Effector memory CD4-positive, alpha-beta T cell (primary cell): ENCODE measurements at places on chromosomes 16 and 17.

DNA sequence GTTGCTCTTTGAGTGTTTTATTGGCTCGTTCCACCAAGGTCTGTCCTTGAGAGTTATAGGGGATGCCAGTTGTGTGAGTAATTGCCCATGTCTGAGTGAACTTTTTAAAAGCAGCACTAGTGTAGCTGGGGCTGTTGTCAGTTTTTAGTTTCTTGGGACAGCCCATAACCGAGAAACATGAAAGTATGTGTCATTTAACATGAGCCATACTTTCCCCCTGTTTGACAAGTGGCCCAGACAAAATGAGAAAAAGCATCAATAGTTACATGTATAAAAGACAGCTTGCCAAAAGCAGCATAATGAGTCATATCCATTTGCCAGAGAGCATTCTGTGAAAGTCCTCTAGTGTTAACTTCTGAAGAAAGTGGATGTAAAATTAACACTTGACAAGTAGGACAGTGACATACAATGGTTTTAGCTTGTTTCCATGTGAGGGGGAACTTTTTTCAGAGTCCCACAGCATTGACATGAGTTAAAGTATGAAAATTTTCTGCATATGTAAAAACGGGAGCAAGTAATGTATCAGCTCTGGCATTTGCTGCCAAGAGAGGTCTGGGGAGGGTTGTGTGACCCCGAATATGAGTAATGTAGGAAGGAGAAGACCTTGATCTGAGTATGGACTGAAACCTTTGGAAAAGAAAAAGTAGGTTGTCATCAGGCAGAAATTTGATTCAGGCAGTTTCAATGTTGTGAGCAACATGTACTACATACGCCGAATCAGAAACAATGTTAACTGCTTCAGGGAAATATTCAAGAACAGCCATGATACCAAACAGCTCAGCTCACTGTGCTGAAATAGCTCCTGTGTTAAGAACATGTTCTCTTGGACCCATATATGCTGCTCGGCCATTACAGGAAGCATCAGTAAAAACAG lies 56.8 kb upstream of the ARL4D start:
- no peak overlapping the region for H3K4me3 ChIP-seq
- no peaks in the 10 kb centered on the region for H3K27me3 ChIP-seq
- no peaks in the 10 kb centered on the region for H3K4me1 ChIP-seq
- no peaks in the 10 kb centered on the region for H3K36me3 ChIP-seq
- H3K27ac ChIP-seq = no peak overlapping the region

DNA sequence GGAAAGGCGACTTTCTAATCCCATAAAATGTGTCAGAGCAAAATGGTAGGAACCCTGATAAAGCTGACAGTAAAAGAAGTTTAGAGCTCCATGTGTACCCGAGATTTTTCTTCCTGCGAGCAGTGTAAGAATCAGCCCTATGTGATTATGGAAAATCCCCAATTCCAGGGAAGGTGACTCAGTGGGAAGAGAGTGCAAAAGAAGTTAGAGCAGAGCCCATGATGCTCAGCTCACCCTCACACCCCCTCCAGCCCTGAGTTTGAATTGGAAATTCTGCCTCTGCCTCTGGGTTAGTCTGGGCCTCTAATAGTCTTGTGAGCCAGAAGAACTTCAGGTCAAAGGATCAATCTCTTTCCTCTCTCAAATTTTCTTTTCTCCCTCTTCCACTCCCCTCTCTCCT lies 12.5 kb downstream of the C17orf78 start:
- H3K27me3 ChIP-seq = no peaks in the 10 kb centered on the region
- no peak overlapping the region for H3K27ac ChIP-seq
- no peaks in the 10 kb centered on the region for H3K4me1 ChIP-seq

GRCh38 chr16:58019866-58020538 lies 5.6 kb upstream of the MMP15 start:
- no peak for DNase-seq
- no peak overlapping the region for H3K27ac ChIP-seq
- no peaks in the 10 kb centered on the region for H3K4me1 ChIP-seq

DNA sequence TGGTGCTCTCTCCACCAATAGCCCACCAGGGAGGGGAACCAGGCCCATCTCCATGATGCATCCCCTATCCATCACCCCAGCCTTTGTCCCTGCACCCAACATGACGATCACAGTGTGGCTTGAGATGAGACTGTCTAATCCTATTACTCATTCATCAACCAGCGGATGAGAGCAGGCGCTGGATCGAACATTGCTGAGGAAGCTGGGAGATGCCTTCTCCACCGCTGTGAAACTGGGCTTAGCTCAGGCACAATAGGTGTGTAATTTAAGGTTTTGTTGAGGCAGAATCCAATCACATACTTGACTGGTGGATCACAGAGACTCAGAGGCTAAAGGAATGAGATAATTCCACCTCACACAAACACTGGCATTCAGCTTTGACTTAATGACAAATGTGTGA lies 64.6 kb upstream of the IRX3 start:
- no peaks in the 10 kb centered on the region for H3K27me3 ChIP-seq
- H3K27ac ChIP-seq = no peak overlapping the region
- H3K36me3 ChIP-seq = no peaks in the 10 kb centered on the region
- no peak for DNase-seq
- H3K4me1 ChIP-seq = no peaks in the 10 kb centered on the region

DNA sequence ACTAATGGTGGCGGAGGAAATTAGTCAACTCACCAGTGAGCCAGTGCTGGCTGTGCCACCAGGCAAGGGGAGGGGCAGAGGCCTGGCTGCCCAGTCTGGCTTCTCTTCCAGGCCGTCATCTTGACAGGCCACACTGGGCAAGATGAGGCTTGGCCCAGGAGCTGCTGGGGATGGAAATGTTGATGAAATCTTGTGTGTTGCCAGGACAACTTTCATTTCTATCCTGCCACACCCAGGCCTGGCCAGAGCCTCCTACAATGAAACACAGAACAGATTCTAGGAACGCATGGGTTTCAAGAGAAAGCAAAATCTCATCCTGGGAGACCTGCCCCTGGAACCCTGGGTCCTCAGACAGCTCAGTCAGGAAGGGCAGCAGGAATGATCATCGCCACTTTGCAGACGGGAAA lies 9.3 kb downstream of the HEXIM2 start:
- no peak overlapping the region for H3K4me3 ChIP-seq
- H3K36me3 ChIP-seq = no peaks in the 10 kb centered on the region
- H3K27me3 ChIP-seq = no peaks in the 10 kb centered on the region
- H3K4me1 ChIP-seq = peaks cover 16% of the 10 kb centered on the region
- no peak for DNase-seq

DNA sequence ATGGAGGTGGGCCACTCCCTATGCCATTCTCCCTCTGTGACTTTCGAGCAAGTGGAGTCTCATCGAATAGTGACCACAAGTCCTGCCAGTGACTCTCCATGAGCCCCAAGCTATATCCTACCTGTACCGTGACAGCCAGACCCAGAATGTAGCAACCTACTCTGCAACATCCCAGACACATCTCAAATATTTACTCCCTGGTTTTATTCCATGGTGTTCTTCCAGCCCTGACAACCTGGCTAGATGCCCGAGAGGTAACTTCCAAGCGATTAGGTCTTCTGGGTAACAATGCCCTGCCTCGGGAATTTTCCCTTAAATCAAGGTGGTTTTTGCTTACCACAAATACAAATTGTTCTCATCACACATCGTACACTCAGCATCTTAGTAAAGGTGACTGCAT lies 211.7 kb downstream of the ZFHX3 start:
- H3K4me1 ChIP-seq = no peaks in the 10 kb centered on the region
- DNase-seq = no peak
- H3K36me3 ChIP-seq = no peaks in the 10 kb centered on the region
- no peak overlapping the region for H3K27ac ChIP-seq
- H3K27me3 ChIP-seq = no peaks in the 10 kb centered on the region

DNA sequence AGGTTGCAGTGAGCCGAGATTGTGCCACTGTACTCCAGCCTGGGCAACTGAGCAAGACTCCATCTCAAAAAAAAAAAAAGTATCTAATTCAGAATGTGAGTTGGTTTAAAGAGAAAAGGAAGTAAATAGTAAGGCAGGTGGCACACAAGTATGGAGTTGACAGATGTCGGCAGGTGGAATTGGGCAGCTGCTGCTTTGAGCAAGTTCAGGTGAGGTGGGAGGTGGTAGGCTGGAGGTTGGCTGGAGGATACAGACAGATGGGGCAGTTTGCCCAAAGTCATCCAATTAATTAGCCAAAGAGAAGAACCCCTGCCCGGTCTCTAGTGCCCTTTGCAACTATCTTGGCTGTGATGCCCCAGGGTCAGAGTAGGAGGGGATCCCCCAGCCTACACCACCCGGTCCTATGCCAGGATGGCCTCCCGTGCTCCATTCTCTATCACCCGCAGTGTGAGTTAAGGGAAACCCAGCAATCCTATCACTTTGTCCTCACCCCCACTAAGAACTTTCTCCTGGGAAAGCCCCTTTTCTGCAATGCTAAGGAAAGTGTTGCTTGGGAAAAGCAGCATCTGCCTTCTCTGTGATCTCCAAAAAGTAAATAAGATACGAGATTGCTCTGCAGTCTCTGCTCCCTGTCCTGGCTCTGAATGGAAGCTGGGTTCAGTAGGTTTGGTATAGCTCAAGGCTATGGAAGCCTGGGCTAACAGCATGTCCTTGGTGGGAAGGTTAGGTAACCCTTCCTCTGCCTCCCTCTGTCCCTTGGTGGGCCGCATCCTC lies 32.2 kb downstream of the SLC12A3 start:
- no peak overlapping the region for H3K27ac ChIP-seq
- DNase-seq = no peak
- H3K36me3 ChIP-seq = no peaks in the 10 kb centered on the region
- no peaks in the 10 kb centered on the region for H3K4me1 ChIP-seq

- H3K4me3 ChIP-seq = no peak overlapping the region
- H3K4me1 ChIP-seq = no peaks in the 10 kb centered on the region
- no peaks in the 10 kb centered on the region for H3K27me3 ChIP-seq
Observed at GRCh38 chr16:35599429-35600160, 2140.2 kb downstream of the TP53TG3F start.

DNA sequence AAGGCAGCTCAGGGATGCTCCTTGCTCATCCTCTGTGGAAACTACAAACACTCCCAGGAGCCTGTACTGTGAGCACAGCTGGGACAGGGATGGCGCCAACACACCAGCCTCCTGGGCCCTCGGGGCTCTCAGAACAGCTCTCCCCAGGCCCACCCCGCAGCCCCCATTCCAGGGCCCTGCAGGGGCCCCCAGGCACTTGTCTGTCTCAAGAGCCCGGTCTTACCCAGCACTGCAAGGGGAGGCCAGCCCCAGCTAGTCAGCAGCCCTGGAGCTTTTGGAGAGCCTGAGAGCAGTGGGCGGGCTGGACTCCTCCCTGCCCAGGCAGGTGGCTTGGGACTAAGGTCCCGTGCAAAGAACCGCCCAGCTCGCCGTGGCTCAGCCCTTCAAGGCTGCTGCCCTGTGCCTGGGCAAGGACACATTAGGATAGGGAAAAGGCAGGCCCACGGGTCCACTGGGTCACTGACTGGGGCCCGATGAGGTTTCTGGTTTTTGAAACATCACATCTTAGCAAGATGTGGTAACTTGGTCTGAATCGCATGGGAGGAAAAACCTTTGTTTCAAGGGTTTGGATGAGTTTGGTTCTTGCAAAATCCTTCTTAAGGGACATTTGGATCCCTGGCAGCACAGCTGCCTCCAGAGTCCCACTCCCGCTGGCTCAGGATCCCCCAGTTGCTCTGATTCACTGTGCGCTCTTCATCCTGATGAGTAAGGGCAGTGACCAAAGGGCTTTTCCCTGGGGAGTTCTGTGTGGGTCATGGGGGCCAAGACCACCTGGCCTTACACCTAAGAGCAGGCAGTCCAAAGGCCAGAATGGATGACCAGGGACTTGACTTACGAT lies 2.8 kb downstream of the DNASE1L2 start:
- no peak overlapping the region for H3K27ac ChIP-seq
- peaks cover 27% of the 10 kb centered on the region for H3K36me3 ChIP-seq
- no peak for DNase-seq
- H3K4me1 ChIP-seq = peaks cover 11% of the 10 kb centered on the region

GRCh38 chr17:78819402-78819801 lies 21.2 kb downstream of the USP36 start:
- H3K36me3 ChIP-seq = peaks cover 57% of the 10 kb centered on the region
- H3K4me3 ChIP-seq = no peak overlapping the region
- peaks cover 42% of the 10 kb centered on the region for H3K4me1 ChIP-seq
- peak overlapping the region; percentile 74 for H3K27ac ChIP-seq
- DNase-seq = no peak
- H3K27me3 ChIP-seq = no peaks in the 10 kb centered on the region

GRCh38 chr16:75092777-75093176 lies 23.8 kb downstream of the LDHD start:
- H3K4me1 ChIP-seq = peaks cover 8% of the 10 kb centered on the region
- no peaks in the 10 kb centered on the region for H3K27me3 ChIP-seq
- no peak for DNase-seq
- no peak overlapping the region for H3K4me3 ChIP-seq
- H3K36me3 ChIP-seq = no peaks in the 10 kb centered on the region

GRCh38 chr17:34255381-34255732 lies 272 bp downstream of the CCL2 start:
- DNase-seq = no peak
- H3K27ac ChIP-seq = no peak overlapping the region
- no peak overlapping the region for H3K4me3 ChIP-seq
- H3K27me3 ChIP-seq = no peaks in the 10 kb centered on the region

GRCh38 chr16:65394281-65394680 lies 272.4 kb upstream of the CDH11 start:
- H3K27ac ChIP-seq = no peak overlapping the region
- H3K4me1 ChIP-seq = no peaks in the 10 kb centered on the region
- H3K4me3 ChIP-seq = no peak overlapping the region
- no peaks in the 10 kb centered on the region for H3K27me3 ChIP-seq
- DNase-seq = no peak

- no peak overlapping the region for H3K4me3 ChIP-seq
Observed at GRCh38 chr17:63568563-63568962, 18.3 kb downstream of the DCAF7 start.

DNA sequence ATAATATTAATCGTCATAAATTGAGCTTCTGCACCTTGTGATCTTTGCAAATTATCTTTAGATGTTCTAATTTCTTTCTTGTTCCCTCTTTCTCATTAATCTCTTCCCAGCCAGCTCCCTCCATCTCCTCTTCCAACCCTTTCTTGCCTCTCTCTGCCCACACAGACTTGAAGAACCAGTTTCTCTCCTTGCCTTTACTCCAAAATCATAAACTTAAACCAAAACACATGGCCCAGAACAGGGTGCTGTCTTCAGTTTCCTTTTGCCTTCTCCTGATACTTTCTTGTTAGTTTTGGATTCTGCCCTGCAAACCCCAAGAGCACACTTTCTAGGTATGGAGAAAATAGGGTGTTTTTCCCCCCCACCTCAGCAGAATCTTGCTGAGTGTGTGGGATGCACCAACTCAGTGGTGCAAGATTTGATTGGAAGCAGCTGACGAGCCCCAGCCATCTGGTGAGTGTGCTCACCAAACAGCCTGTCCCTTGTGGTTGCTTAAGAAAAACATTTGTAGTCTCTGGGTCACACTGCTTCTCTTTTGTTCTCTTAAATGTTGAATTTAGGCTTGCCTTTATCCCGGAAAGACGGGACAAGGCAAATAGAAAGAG lies 175.8 kb upstream of the MAF start:
- no peaks in the 10 kb centered on the region for H3K27me3 ChIP-seq
- no peaks in the 10 kb centered on the region for H3K4me1 ChIP-seq

GRCh38 chr16:83674931-83675535 lies 132.7 kb upstream of the HSBP1 start:
- peaks cover 3% of the 10 kb centered on the region for H3K27me3 ChIP-seq
- H3K4me3 ChIP-seq = no peak overlapping the region
- no peaks in the 10 kb centered on the region for H3K36me3 ChIP-seq
- no peak for DNase-seq

GRCh38 chr17:28745786-28746411 lies 2.1 kb downstream of the TRAF4 start:
- DNase-seq = no peak
- no peaks in the 10 kb centered on the region for H3K27me3 ChIP-seq
- H3K36me3 ChIP-seq = peaks cover 10% of the 10 kb centered on the region
- peak overlapping the region; percentile 73 for H3K4me3 ChIP-seq
- peak overlapping the region; percentile 91 for H3K27ac ChIP-seq
